ENCODE measurements at places on chromosomes 6 and 20.

DNA sequence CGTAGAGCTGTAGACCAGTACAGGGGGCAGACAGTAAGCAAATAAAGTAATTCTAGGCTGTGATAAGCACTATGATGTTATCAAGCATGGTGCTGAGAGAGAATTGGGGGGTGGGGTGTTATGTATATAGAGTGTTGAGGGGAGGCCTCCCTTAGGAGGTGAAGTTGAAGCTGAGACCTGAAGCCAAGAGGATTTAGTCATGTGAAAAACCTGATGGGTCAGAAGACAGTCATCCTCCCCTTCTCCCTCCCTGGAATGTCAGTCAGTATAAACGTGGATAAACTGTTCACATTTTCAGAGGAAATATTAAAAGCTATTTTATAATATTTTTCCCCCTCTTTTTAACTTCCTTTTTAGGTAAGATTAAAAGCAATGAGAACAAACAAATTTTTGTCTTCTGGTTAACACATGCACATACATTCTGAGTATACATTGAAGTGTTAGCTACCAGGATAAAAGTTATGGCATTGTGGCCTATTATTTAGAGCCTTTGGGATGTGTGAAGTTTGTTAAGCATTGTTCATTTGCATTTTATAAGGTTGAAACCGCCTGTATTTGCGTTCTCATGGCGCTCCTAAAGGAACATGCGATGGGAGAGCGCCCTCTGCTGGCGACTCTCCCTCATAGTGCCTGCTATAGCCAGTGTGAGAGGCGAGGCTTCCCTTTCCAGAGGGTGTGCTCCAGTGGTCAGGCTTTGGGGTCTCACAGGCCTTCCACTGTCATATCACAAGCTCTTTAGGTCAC, 35.4 kb upstream of the MAPK13 start:
- DNase-seq: peak; percentile 88

DNA sequence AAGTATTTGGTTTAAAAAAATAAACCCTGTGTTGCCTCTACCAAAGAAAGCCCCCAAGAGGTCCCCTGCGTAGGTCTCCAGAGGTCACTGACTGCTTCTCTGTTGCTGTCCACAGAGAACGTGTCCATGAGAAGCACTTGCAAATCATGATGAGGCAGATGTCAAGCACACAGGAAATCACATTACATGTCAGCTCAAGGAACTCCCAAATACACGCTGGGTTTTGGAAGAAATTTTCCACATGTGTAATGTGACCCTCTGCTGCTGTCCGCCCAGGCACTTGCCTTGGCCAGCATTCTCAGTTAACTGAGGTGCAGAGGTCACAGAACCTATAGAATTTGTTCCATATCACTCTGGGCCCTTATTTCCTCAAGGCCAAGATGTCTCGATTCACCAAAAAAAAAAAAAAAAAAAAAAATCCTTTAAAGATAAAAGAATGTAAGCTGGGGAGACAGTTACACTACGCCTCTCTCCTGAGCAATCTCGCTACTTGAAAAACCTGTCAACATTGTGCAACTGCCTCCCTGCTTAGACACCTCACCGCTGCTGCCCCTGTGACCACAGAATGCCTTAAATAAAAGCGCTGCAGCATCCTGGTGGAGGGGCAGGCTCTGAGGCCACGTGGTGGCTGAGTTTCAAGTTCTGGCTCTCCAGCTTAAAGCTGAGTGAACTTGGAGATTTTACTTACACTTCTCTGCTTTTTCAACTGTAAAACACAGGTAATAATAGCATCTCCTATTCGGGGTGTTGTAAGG, 42.3 kb downstream of the SLC22A23 start:
- no peak for DNase-seq

GRCh38 chr6:151063842-151064647, 175.7 kb upstream of the AKAP12 start:
- DNase-seq: no peak

DNA sequence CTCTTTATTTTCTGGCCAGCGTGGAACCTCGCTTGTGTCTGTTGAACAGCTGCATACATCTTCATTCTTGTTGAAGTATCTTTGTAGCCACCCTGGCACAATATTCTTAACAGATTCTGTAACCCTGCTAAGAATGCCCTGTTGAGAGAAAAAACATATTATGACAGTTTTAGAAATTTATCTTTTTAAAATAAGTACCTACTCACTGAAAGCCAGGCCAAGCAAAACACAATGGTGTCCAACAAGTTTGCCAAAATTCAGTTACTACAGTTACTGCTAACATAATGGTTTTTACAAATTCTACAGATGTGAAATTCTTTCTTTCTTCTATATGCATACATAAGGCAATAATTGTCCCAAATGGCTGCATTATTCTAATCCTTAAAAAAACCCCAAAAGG, 18.2 kb downstream of the NUP153 start:
- DNase-seq: no peak

DNA sequence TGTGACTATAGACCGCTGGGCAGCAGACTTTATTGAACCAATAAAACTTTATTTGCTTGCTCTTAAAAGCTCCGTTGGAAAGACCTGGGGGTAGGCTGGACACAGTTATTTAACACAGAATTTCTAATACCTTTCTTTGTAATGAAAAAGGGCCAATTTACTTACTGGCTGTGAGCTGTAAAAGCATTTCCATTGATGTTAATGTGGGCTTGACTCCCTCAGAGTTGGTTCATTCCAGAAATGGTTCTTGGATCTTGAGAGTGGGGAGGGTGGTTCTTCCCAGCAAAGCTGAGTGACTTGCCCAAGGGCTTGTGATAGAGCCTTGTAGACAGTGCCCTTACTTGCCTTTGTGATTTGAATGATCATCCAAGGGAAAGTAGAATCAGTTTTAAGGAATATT, 100.6 kb downstream of the SOX4 start:
- no peak for DNase-seq

GRCh38 chr20:37627060-37627766, 66.6 kb upstream of the CTNNBL1 start:
- peak; percentile 57 for DNase-seq

DNA sequence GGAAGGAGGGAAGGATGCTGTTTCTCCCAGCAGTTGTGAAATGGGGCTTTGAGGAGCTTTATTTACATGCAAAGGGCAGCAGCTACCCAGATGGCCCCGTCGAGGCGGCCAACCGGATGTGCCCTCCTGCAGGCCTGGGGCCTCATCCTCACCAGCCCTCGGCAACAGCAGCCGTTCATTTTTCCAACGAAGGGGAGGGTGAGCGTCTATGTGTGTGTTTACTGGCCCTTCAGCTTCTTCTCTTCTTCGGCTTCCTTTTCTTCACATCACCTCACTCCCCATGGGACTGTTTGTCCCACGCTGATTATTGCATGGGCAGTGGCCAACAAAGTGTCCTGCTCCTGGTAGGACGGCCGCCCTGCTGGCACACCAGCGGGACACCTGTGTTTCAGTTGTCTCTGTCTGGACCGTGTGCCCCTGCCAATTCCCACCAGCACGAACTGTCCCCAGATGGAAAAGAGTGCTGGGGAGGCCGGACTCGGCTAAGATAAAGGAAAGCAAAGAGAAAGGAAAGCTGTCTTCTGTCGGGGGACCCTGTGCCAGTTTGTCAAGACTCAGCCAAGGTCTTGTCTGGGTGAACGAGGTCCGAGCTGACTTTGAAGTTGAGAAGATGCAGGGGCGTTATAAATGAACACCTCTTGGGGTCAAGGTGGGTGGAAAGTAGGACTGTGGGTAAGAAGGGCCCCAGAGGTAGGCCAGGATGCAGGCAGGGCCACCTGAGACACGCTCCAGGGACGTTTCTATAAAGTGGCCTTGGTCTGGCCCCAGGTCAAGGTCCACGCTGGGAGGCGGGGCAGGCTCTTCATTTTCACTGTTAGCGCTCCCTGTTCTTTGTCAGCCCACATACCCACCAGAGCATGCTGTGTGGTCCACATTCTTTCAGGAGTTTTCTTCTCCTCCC, 57.0 kb downstream of the FAM50B start:
- no peak for DNase-seq

DNA sequence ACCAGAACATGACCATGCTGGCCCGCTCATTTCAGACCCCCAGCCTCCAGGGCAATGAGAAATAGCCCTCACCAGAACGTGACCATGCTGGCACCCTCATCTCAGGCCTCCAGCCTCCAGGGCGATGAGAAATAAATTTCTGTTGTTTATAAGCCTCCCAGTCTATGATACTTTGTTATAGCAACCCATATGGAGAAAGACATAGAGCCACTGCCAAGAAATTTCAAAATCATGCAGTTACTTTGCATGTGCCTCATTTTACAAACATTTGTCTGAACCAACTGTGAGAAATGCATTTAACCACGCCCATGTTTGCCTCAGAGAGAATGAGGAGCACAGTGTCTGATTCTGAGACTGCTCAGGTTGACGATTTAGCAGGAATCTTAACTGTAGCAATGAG, 15.5 kb downstream of the CYP39A1 start:
- peak; percentile 25 for DNase-seq

GRCh38 chr6:21441386-21441785, 152.2 kb upstream of the SOX4 start:
- no peak for DNase-seq

GRCh38 chr6:111980971-111981840, 72.7 kb upstream of the CCN6 start:
- no peak for DNase-seq

DNA sequence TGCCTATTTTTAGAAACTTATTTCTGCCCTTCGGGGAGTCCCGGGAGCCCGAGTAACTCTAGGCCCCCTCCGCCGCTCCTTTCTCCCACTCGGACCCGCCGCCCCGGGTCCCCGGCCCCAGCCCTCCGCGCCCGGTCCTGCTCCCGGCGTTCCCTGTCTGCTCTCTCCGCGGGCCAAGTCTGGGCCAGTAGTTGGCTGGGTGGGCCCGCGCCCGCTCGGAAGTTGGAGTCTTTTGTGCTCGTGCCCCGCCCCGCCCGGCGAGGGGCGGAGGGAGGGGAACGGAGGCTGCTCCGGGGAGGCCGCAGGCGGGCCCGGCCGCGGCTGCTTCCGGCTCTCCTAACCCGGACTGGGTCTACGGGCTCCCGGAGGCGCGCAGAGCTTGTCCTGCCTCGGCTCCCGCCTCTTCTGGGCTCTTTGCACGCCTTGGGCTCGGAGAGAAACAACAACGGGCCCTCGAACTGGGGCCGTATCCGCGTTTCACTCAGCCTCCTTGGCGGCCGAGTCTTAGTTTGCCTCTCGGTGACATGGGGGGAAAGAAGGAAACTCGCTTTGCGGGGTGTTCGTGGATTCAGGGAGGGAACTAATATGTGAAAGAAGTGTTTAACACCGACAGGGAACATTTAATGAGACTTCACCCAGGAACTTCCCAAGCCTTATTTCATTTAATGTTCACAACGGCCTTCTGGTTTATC, 657 bp downstream of the RALY start:
- DNase-seq: peak; percentile 89

GRCh38 chr6:16729183-16729691, 32.0 kb downstream of the ATXN1 start:
- no peak for DNase-seq

- DNase-seq: no peak
These were observed 158.7 kb downstream of the RNGTT start for GRCh38 chr6:88804701-88805100.

DNA sequence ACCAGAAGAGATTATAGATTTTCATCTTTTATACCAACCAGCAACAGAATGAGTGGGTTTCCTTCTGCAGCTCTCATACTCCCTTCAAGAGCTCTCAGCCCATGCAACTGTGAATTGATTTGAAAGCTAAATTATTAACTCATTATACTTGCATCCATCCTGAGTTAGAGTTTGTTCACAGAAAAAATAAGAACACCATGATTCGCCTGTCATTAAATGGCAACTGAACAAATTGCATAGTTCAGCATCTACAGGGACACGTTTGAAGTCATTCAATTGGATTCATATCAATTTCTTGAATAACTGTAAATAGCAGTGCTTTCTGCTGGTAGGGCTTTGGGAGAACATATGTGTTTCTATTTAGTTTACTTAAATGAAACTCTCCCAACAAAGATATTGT, 65.7 kb downstream of the NKAIN2 start:
- no peak for DNase-seq

DNA sequence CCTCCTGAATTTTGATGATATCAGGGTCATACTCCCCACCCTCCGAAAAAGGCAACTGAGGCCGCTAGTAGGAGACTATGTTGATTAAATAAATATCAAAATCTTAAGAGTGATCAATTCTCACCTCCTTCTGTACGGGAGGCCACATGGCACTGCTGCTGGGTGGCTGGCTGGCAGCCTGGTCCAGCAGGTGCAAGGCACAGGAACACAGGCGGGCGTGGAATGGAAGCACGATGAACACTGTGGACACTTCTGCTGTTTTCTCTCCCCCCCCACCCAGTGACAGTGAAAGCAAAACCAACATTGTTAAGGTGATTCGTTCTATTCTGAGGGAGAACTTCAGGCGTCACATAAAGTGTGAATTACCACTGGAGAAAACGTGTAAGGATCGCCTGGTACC, 9.7 kb upstream of the CLDN20 start:
- no peak for DNase-seq

GRCh38 chr6:7269816-7270215, 43.2 kb downstream of the SSR1 start:
- DNase-seq: no peak

- DNase-seq: no peak
These were observed 217.2 kb upstream of the FOXA2 start for GRCh38 chr20:22801528-22801927.

DNA sequence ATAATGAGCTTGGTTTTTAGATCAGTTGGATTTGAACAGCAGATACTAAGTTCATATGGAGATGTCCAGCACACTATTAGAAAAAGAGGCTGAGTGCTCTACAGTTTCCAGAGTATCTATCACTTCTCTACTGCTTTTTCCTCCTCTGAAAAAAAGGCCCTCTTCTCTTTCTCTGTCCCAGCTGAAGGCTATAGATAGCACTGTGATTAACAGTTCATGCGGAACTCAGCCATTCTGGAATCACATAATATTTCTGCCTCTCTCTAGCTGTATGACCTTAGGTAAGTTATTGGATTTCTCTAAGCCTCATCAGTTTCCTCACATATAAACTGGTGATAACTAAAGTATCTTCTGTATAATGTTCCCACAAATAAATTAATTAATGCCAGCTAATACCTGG, 184.1 kb downstream of the UBE3D start:
- no peak for DNase-seq

DNA sequence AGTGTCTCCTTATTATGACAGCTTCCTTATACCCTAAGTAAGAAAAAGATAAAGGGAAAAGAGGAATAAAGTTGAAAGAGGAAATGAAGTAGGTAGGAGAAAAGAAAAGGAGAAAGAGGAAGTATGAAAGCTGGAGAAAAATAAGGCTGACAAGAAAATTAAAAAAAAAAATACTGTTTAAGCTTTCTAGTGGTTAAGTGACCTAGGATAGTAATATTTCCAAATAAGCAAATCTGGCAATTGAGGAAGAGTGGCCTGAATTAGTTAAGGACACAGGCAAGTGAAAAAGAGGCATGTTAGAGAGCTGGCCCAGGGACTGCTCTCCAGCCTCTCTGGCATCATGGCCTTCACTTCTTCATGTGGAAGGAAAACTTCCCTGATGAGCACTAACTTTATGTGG, 76.5 kb upstream of the ADGRF1 start:
- no peak for DNase-seq

GRCh38 chr6:19668710-19669109, 168.5 kb upstream of the ID4 start:
- no peak for DNase-seq

GRCh38 chr6:44386929-44387345, 569 bp upstream of the CDC5L start:
- DNase-seq: no peak

GRCh38 chr6:33082702-33083101, 6.9 kb downstream of the HLA-DPB1 start:
- peak; percentile 70 for DNase-seq

GRCh38 chr6:40705354-40705753, 118.2 kb upstream of the LRFN2 start:
- DNase-seq: peak; percentile 45
